ENCODE measurements at places on chromosomes 7 and 10.

DNA sequence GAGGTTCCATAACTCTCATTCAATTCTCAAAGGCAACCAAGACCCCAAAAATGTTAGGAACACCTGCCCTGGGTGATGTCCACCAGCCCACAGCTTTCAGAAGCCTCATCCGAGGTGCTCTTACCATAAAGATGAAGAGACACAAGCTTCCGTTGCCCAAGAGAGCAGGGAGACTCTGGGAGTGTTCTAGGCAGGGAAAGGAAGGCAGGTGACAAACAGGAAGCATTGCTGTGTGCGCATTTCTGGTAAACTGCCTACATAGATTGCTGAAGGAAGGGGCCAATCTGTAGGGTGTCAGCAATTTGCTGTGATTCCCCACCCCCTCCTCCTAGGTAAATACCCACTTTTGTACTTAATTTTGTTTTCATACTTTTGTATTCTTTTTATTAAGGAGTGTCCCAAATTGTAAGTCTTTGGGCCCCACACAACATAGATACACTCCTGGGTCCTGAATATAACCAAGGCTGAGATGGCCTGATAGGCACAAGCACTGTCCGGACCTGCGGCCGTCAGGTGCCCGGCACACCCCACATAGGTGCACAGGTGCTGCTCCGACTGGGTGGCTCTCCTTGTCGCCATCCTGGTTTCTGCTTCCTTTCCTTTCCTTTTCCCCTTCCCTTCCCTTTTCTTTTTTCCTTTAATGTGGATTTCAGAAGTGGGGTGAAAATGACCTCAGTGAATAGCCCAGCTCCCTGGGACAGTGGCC lies 51.4 kb upstream of the SMNDC1 start:
- DNase-seq = no peak

DNA sequence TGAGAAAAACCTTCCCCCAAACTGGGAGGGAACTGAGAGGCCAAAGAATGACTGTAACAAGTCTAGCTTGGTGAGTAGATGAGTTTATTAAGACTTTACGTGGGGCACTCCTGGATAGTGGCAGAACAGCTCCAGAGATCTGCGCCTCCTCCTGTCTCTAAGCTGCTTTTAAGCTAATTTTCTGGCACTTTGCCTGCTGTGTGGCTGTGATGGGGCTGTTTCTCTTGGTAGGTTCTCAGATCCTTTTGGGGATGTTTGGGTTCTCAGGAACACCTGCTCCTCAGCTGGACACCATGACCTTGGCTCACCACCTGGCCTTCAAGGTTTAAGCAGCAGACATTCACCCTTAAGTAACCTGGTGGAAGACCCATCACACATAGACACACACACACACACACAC lies 68.3 kb downstream of the AKR1E2 start:
- no peak for DNase-seq

GRCh38 chr10:30185341-30185740 lies 126.0 kb upstream of the JCAD start:
- DNase-seq = no peak

DNA sequence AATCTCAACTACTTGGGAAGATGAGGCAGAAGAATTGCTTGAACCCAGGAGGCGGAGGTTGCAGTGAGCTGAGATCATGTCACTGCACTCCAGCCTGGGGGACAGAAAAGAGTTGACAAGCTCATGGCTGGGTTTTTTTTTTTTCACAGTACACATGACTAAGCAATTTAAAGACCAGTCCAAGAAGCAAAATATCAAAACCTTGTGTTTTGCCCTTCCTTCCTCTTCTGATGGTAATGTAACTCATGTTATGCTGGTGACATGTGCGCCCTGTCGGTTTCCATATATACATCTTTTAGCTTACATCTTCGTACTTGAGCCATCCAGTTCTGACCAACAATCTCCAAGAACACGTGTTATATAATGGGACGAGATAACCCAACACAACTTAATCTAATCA lies 237.7 kb upstream of the PLXDC2 start:
- DNase-seq = no peak

DNA sequence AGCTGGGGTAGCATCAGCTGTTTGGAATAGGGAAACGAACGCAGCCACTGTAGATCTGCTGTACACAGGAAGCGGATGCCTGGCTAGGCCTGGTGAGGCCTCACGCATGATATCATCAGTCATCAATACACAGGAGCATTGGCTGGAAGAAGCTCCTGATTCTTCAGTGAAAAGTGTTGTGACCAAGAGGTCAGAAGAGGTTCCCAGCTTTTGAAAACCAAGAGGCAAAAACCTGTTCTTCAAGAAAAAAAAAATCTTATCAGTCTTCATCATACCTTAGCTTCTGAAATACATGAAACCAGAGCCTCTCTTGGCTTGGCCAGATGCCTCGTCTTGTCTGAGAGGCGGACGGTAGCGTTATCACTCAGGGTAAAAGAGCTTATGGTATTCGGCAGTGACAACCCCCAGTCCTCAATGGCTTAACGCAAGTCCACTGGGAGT lies 139.3 kb upstream of the TCF7L2 start:
- DNase-seq = peak; percentile 30

DNA sequence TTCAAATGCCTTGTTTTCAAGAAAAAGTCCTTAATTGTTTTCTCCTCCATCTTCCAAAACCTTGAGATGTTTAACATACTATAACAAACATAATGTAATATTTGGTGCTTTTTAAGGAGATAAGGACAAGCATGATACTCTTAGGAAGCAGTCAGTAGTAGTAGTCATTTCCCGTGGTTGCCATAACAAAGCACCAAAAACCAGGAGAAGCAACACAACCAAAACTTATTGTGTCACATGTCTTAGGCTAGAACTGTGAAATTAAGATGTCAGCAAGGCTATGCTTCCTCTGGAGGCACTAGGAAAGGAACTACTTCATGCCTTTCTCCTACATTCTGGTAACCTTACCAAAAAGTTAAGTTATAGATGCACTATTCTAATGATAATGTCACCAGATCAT lies 106.8 kb downstream of the MBL2 start:
- no peak for DNase-seq

DNA sequence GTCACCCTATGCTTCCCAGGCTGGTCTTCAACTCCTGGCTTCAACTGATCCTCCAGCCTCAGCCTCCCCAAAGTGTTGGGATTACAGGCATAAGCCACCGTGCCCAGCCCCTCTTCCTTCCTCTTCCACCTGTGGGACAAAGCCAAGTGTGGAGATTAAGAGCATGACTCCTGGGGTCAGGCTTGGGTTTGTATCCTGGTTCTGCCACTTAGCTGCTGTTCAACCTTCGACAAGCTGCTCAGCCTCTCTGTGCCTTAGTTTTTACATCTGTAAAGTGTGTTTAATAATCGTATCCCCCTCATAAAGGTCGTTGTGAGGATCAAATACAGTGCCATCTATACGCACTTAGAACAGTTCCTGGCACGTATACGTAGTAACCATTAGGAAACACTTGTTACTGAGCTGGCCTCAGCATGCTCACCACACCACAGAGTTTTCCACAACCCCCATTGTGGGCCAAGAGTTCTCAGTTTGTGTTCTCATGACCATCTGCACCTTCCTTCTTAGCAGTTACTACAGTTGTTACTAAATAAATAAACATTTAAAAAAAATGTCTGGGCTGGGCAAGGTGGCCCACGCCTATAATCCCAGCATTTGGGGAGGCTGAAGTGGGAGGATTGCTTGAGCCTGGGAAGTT lies 140.5 kb upstream of the BTBD16 start:
- no peak for DNase-seq

Measured in thyroid gland (tissue), 4 donors.